ENCODE measurements at places on chromosomes 11 and 22. TPM values are rescaled to one million over a fixed set of nuclear protein-coding genes. Genes with fewer than 3 reads are reported as not detected.

DNA sequence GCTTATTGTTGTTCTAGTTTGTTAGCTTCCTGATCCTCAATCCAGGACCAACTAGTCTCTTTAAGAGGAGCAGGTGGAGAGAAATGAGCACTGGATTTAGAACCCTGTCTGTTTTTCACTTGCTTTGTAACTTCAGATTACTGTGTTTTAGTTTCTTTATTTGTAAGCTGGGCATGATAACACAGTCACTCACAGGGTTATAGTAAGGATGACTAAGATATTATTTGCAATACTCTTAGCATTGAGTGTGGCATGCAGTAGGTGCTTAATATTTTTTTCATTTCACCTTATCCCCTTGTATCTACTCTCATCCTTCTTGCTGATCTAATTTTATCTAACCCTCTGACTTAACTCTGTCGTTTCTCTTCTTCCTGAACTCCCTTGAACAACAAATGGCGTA is 33.8 kb downstream of the DNHD1 start:
- no peak overlapping the region for H3K27ac ChIP-seq
- no peak overlapping the region for H3K4me3 ChIP-seq
- no peaks in the 10 kb centered on the region for H3K4me1 ChIP-seq
- H3K36me3 ChIP-seq = no peaks in the 10 kb centered on the region

DNA sequence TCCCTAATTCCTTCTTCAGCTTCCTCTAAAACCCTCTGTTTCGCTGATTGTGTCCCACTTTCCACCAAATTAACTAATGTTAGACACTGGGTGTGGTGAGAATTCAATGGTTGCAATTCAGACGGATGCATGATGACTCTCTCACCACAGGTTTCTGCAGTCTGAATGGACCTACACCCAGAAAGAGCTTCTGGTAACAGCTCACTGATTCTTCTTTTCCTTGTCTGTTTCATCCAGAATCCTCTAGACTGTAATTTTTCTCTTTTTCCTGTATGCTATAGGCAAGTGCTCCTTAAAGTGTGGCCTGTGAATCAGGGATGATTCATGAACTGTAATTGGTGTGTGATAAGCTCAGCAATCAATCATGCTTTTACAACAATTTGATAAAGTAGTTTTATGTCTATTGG is 18.1 kb downstream of the MMP10 start:
- no peak overlapping the region for H3K4me3 ChIP-seq
- peaks cover 72% of the 10 kb centered on the region for H3K4me1 ChIP-seq
- no peak for DNase-seq
- peak overlapping the region; percentile 78 for H3K27ac ChIP-seq
- H3K27me3 ChIP-seq = no peaks in the 10 kb centered on the region

- no peak for DNase-seq
- H3K36me3 ChIP-seq = no peaks in the 10 kb centered on the region
- H3K4me1 ChIP-seq = no peaks in the 10 kb centered on the region
- H3K27ac ChIP-seq = no peak overlapping the region
Observed at GRCh38 chr22:46031066-46031465, 54.1 kb upstream of the WNT7B start.

DNA sequence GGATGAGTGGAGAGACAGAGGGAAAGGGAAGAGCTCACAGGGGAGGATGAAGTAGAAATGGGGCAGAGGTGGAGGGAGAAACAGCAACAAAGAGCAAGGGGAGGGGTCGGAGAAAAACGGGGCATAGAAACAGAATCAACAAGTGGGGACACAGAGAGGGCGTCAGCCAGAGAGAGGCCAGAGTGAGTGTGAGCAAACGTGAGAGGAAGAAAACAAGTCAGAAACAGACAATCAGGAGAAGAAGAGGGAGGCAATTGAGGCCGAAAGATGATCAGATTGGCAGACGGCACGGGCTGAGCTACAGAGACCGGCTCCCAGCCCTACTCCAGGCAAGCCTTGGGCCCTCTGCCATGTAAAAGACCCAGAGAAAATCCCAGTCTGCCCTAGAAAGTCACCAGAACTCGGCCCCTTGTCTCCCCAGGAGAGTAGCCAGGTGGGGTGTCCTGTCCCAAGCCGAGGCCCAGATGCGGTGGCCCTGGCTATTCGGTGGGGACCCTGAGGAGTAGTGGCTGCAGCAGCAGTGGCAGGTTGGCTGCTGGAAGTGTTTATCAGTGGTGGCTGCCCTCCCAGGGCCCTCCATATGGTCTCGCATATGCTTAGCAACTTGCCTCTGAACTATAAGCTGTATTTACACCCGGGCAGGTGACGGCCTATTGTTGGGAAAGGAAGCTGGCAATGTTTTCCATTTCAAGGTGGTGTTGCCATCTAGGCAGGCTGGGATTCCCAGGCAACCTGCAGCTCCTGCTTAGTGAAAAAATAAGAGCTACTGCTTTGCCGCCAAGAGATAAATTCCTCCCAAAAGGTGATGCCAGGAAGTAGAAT is 14.8 kb upstream of the TSPAN18 start:
- no peak for DNase-seq
- H3K4me1 ChIP-seq = peaks cover 37% of the 10 kb centered on the region
- no peak overlapping the region for H3K27ac ChIP-seq
- H3K4me3 ChIP-seq = no peak overlapping the region
- H3K27me3 ChIP-seq = no peaks in the 10 kb centered on the region

Gene PAX6
- total RNA-seq = 0.43 TPM

Gene HORMAD2
- total RNA-seq = 3.1 TPM

Measured in Caco-2 (cell line).